ENCODE measurements at places on chromosomes 6 and 20. TPM values are rescaled to one million over a fixed set of nuclear protein-coding genes. Genes with fewer than 3 reads are reported as not detected.

MYH7B gene
- not detected for total RNA-seq

C6orf132 gene
- 2.5 TPM for total RNA-seq

WFDC10B gene
- not detected for total RNA-seq

TAPBP gene
- 34.7 TPM for total RNA-seq

PTGIS gene
- 0.02 TPM for total RNA-seq

C6orf15 gene
- total RNA-seq = not detected

RIN2 gene
- total RNA-seq = 22.7 TPM

SPATS1 gene
- not detected for total RNA-seq
